ENCODE measurements at places on chromosomes 7 and 10.

- DNase-seq: no peak
These were observed 105.1 kb downstream of the GRID1 start for GRCh38 chr10:86261470-86261869.

DNA sequence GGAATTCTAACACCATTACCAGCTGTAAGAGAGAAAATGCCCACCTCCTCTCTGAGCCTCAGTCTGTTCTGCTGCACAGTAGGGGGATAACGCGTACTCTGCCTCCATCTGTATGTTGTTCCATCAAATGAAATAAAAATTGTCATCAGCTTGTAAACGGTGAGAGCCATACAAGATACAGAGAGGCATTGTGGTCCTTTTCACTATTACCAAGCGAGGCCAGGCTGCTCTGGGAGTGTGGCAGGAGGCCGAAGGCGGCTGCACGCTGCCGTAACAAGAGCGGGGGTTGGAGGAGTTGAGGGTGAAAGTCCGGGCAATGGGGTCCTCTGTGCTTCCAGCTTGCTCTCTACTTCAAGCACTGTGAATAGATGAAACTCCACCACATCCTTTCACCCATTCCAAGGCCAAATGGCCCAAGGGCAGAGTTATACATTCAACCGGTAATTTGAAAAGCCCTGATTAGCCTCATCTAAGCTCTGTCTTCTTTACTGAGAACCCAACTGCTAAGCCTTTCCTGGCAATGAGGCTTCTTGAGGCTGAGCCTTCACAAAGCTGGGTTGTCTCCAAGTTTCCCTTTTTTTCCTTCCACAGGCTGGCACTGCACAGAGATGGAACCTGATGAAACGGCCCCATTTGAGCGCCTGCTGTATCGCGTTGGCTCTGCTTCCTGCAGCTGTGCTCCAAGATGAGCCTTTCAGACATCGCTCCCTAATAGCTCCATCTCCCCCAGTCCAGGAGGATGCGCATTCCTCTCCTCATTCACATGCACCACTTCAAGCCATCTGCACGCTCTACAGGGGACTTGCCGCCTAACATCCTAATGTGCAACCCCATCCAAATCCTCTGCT lies 47.2 kb downstream of the PYROXD2 start:
- DNase-seq: no peak

GRCh38 chr7:64908358-64908757 lies 5.3 kb downstream of the ZNF273 start:
- DNase-seq: no peak

GRCh38 chr7:16493266-16493665 lies 27.7 kb upstream of the SOSTDC1 start:
- DNase-seq: no peak

GRCh38 chr10:27258838-27259812 lies 18.5 kb upstream of the ACBD5 start:
- peak; percentile 45 for DNase-seq

GRCh38 chr10:12801214-12802087 lies 200.1 kb downstream of the CCDC3 start:
- no peak for DNase-seq

- DNase-seq: peak; percentile 55
These were observed 167.5 kb upstream of the PODXL start for GRCh38 chr7:131723926-131724325.

DNA sequence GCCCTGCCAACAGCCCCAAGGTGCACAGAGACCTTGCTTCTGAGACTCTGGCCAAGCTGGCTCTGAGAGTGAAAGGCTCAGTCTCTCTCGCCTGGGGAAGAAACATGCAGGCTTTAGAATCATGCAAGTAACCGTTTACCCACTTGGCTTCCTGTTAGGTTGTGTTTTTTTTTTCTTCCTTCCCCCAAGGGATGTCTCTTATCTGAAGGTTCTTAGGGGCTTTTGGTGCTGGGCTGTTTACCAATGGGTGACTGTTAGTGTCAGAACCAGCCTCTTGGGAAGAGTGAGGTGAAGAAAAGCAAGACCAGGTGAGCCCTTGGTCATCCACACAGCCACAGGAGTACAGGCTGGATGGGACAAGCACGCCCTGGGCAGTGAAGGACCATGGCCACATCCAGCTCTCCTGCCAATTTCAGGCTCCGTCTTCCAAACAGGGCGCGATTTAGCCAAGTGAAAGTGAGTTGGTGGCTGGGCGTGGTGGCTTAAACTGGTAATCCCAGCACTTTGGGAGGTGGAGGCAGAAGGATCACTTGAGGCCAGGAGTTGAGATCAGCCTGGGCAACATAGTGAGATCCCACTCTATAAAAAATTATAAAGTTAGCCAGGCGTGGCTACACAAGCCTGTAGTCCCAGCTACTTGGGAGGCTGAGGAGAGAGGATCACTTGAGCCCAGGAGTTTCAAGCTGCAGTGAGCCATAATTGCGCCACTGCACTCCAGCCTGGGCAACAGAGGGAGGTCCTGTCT lies 76.3 kb upstream of the CUX1 start:
- no peak for DNase-seq

- no peak for DNase-seq
These were observed 281.1 kb downstream of the MAD1L1 start for GRCh38 chr7:1951600-1951999.
